ENCODE measurements at places on chromosomes 11 and 22. TPM values are rescaled to one million over a fixed set of nuclear protein-coding genes. Genes with fewer than 3 reads are reported as not detected.

- no peak for DNase-seq
These were observed 311.4 kb downstream of the DYNC2H1 start for GRCh38 chr11:103420593-103420992.

DNA sequence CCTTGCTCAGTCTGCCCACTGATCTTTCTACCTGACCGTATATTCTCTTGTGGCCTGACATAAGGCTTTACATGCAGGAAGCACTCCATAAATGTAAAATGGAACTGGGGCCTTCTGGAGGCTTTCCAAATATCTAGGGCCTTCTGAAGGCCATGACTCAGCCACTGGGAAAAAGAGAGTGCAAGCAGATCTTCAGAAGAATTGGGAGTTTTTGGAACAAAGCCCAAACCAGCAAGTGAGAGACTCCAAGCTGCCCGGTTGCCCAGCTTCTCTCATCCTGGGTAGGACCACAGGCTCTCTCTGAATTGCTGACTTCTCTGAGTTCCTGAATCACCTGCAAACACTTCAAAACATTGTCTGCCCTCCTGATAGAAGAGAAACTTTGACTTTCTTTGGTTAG, 107.9 kb upstream of the BMAL1 start:
- DNase-seq: no peak

DNA sequence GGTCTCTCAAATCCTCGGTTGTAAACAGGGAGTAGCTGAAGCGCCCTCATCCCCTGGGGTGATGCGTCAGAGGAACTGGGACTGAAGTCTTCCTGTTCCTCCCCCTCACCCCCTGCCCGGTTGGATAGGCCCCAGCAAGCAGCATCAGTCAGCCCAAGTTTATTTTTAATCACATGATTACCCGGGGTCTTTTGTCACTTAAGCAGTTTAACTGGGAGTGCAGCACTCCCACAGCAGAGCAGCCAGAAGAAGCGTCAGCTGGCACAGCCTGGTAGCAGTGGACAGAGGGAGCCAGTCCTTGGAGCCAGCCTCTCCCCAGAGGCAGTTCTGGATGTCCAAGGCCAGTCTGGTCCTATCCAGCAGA, 342.1 kb downstream of the CTTN start:
- DNase-seq: no peak

GRCh38 chr11:206002-206384, 1.2 kb downstream of the BET1L start:
- peak; percentile 45 for DNase-seq

DNA sequence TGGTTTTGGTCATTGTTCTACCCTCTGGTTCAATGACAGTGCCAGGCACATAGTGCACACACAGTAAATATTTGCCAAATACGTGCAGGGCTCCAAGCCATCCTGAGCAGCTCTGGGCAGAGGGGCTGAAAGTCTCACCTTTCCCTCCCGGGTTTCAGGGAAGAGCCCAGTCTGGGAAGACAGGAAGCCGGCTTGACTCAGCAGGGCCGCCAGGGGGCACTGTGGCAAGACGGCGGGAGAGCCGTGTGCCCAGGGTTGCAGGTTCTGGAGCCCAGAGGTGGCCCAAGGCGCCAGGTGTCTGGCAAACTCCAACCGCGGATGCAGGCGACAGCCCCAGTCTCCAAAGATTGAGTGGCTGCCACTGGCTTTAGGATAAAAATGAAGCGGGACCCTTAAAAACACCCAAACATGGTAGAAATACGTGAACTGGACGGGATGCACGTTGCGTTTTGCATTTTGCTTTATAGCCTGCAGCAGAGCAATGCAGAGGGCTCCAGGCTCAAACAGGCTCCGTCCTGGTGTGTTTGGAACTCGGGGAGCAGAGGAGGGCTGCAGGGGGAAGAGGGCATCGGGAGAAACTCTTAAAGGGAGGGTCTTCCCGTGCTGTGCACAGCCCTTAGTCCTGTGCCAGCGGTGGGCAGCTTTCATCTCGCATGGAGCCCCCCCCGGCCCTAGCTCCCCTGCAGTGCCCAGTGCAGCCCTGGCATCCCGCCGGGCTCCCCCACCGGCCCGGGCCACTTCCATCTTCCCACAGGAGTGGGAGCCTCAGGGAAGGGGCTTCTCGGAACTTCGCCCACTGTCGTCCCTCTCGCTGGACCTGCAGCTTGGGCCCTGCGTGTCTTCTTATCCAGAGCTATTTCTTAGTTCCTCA, 10.7 kb downstream of the KRTAP5-5 start:
- peak; percentile 41 for DNase-seq

DNA sequence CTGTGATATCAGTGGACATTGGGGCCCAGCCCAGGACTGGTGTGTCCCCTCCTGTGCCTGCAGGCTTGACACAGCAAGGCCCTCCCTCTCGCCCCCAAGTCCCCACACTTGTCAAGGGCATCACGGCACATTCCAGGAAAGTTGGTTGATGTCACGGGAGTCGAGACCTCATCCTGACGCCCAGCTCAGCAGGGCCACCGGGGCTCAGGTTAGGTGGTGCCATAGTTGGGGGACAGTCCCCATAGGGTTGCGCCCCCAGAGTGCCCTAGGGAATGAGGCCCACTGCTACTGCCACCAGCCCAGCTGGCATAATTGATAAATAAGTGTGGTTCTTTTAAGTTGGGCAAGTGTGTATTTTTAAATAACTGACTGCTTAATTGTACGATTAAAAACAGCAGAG, 28.3 kb upstream of the GRAMD4 start:
- peak; percentile 59 for DNase-seq

GRCh38 chr22:19066531-19067271, 55.5 kb downstream of the DGCR2 start:
- no peak for DNase-seq

- no peak for DNase-seq
These were observed 57.0 kb upstream of the RTL6 start for GRCh38 chr22:44555046-44555445.

DNA sequence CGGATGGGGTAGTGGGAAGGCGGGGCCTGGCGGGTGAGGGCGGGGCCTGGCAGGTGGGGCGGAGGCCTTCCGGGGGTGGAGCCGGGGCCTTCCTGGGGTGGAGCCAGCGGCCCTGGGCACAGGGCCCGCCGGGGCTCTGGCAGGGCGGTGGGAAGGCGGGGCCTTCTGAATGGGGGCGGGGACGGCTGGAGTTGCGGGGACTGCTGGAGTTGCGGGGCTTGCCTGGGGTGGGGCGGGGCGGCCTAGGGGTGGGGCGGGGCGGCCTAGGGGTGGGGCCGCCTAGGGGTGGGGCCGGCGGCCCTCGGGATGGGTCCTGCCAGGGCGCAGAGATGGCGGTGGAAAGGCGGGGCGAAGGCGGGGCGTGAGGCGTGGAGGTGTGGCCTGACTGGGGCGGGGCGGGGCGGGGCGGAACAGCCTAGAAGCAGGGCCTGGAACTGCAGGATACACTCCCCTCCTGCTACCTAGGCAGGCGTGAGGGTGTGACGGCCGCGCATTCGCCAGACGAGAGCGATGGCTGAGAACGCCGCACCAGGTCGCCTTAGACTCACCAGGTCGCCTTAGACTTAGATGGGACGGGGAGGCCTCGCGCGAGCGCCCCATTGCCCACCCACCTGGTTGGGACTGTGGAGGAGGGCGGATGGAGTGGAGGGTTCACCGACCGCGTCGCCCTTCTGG, 19.3 kb downstream of the RRP7A start:
- peak; percentile 89 for DNase-seq

GRCh38 chr22:24424001-24424900, 3.1 kb upstream of the ADORA2A start:
- DNase-seq: no peak

- no peak for DNase-seq
These were observed 4.2 kb downstream of the VPS26B start for GRCh38 chr11:134228625-134229024.

DNA sequence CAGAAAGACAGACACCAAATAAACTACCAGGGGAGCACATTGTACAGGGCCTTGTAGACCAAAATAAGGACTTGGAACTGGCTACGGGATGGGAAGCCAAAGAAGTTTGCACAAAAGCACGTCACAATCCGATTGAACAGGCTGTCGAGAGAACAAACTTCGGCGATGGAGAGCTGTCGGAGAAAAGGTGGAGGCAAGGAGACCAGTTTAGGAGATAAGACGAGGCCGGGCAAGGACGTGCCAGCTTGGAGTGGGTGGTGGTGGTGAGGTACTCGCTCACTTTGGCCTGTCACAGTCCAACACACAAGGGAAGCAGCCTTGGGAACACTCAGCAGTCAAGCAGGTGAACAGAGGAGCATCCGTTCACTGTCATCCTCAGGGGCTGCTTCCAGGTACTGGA, 19.0 kb downstream of the APOL5 start:
- no peak for DNase-seq

- no peak for DNase-seq
These were observed 3.8 kb downstream of the RSPH14 start for GRCh38 chr22:23137905-23138561.

DNA sequence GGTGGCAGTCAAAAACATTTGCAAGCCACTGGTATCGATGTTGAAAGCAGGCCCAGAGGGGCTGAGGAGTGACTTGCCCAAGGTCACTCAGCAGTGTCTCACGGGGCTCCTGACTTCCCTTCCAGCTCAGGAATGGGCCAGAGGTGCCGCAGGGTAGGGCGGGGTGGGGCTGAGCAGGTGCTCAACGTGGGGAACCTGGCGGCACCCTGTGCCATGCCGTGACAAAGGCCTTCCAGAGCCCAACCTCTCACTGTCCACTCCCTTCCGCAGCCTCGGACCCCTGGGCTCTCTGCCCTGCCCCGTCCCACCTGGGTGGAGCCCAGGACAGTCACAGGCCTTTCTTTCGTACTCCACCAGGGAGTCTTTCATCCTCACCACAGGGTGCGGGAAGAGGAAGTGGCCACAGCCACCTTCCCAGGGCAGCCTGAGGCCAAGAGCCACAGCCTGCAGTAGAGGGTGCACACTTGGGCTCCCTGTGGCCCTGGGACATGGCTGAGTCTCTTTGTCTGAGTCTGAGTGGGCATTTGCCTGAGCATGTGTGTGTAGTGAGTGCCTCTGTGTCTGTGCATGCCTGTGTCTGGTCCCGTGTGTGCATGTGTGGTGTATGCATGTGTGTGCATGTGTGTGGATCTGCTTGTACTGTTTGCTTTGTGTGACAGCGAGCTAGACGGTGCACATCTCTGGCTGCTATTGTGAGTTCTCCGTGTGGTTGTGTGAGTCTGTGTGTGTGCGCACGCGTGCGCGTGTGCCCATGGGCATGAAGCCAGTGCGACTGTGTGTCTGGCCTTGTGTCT, 6.0 kb upstream of the LIF start:
- no peak for DNase-seq

DNA sequence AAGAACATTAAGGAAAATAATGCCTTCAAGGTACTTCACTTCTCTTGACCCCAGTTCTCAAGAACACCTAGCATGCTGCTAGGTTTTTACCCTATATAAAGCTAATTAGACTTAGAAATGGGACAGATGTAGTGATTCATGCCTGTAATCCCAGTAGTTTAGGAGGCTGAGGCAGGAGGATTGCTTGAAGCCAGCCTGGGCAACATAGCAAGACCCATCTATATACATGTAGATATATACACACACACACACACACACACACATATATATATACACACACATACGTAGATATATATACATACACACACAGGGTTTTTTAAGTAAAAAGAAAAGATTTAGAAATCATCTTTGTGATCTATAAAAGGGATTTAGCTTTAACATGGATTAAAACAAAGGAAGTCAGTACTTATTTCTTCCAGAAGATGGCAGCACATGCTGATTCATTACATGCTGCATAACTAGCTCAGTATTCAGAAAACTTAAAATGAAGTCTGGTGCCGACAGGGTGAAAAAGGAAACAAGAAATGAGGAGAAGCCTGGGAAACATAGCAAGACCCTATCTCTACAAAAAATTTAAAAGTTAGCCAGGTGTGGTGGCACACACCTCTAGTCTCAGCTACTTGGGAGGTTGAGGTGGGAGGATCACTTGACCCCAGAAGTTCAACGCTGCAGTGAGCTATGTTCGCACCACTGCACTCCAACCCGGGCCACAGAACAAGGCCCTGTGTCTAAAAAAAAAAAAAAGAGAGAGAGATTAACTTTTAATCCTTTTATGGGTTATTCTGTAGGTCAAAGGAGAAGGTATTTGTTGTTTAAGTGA, 28.5 kb upstream of the RBX1 start:
- no peak for DNase-seq

GRCh38 chr11:85710917-85711316, 24.9 kb upstream of the CCDC89 start:
- DNase-seq: no peak

- DNase-seq: peak; percentile 88
These were observed 379 bp upstream of the SLC3A2 start for GRCh38 chr11:62880231-62880802.

- DNase-seq: no peak
These were observed 329.6 kb upstream of the B3GAT1 start for GRCh38 chr11:134741453-134742223.

- no peak for DNase-seq
These were observed 216.4 kb downstream of the MN1 start for GRCh38 chr22:27585141-27585540.

Gene SUSD2
- 15.0 TPM for total RNA-seq

Gene CRYBB3
- 0.84 TPM for total RNA-seq

Gene SCGB1D2
- not detected for total RNA-seq

Gene GAS2
- total RNA-seq: 0.52 TPM

Gene GGT5
- 50.8 TPM for total RNA-seq

Gene CASTOR1
- total RNA-seq: 14.0 TPM

Gene F2
- total RNA-seq: 0.19 TPM

Gene CREB3L1
- total RNA-seq: 10.5 TPM

Data from aorta (tissue), 5 donors.